Stimulated activated CD4-positive, alpha-beta T cell treated with anti-CD3 and anti-CD28 coated beads, TNF-alpha, amount 100 ng/mL, for 1 hour (primary cell): ENCODE measurements at places on chromosomes 16 and 17.

GRCh38 chr16:82857693-82858365, 231.1 kb downstream of the CDH13 start:
- DNase-seq = no peak

- no peak for DNase-seq
Observed at GRCh38 chr17:49723423-49723822, 15.7 kb upstream of the SLC35B1 start.

DNA sequence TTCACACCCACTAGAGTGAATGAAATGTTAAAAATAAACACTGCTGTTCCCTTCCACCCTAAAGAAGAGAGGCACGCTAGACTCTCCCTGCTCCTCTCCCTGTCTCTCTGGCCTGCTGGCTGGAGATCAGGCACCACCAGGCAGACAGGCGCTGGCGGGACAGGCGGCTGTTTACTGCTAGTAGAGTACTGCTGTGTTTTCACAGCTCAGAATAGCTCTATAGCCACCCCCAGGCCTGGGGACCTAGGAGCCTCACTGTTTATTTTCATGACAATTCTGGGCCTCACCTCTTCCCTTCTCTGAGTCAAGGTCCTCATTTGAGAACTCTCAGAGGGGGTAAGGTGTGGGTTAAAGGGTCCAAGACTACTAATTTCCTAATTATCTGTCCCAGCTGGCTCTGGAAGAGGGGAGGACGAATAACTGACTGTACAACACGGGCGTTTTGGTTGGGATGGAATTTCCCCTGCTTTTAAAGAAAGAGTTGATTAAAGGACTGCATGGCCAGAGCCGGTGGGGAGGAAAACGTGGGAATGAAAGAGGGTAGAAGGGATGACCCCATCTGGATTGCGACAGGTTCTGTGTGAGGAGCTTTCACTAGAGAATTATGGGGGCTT, 9.0 kb upstream of the G6PC1 start:
- DNase-seq = no peak

GRCh38 chr17:9887508-9887907, 17.6 kb downstream of the RCVRN start:
- DNase-seq = no peak

DNA sequence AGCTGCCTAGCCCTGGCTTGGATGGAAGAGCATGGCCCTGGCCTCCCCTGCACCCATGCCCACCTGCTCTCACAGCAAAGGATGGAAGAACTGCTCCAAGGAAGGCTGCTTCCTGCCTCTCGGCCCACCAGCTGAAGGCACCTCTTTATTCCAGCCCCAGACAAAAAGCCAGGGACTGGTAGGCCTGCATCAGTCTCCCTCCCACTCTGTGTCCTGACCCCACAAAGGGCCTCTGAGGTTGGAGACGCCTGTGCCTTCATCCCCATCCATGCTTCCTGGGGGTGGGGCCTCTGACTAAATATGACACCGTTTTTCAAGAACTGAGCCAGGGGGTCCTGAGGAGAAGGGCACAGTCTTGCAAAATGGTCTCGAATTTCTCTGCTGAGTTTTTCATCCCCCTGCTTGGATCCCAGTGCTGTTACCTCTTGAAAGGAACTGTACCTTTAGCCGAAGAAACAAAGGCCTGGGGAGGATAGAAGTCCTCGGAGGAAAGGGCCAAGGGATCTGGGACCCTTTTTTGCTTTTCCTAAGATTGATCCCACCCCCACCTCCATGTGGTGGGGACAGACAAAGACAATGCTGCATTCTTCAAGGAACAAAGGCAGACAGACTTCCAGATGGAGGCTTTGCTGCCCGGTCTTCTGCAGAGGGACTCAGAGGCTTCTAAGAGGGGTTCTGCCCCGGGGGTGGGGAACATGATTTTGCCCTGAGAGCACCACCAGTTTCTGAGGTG, 5.2 kb downstream of the C17orf50 start:
- DNase-seq = no peak
